Hepatocyte (in vitro differentiated cells): ENCODE measurements at places on chromosomes 16 and 17.
A peak's percentile ranks its signal among the peaks of the same experiment; 100 is the strongest.

- no peaks in the 10 kb centered on the region for H3K36me3 ChIP-seq
- H3K4me1 ChIP-seq: peaks cover 48% of the 10 kb centered on the region
- no peaks in the 10 kb centered on the region for H3K27me3 ChIP-seq
These were observed 3.8 kb upstream of the P4HB start for GRCh38 chr17:81863833-81864768.

DNA sequence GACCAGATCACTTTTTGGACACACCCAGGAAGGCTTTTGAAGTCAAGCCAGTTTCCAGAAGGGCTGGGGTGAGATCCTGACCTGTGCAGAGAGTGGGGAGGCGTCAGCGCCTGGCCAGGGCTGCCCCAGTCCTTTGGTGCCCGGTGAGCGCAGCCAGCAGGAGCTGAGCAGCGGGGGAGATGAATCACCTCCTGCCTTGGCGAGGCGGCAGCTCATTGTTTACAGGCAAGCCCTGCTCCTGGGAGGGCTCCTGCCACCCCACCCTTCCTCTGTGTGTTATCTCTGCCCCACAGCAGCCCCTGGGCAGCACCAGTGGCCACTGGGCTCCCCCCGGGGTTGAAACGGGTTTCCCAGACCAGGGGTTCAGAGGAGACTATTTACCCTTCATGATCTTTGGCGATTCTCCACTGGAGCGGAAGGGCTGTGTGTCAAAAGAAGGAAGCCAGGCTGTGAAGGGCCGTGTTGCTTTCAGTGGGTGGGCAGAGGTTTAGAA, 14.1 kb upstream of the ITGB4 start:
- peaks cover 6% of the 10 kb centered on the region for H3K36me3 ChIP-seq
- H3K27me3 ChIP-seq: no peaks in the 10 kb centered on the region
- no peaks in the 10 kb centered on the region for H3K4me1 ChIP-seq
- no peak for DNase-seq
- H3K27ac ChIP-seq: no peak overlapping the region
- no peak overlapping the region for H3K4me3 ChIP-seq

DNA sequence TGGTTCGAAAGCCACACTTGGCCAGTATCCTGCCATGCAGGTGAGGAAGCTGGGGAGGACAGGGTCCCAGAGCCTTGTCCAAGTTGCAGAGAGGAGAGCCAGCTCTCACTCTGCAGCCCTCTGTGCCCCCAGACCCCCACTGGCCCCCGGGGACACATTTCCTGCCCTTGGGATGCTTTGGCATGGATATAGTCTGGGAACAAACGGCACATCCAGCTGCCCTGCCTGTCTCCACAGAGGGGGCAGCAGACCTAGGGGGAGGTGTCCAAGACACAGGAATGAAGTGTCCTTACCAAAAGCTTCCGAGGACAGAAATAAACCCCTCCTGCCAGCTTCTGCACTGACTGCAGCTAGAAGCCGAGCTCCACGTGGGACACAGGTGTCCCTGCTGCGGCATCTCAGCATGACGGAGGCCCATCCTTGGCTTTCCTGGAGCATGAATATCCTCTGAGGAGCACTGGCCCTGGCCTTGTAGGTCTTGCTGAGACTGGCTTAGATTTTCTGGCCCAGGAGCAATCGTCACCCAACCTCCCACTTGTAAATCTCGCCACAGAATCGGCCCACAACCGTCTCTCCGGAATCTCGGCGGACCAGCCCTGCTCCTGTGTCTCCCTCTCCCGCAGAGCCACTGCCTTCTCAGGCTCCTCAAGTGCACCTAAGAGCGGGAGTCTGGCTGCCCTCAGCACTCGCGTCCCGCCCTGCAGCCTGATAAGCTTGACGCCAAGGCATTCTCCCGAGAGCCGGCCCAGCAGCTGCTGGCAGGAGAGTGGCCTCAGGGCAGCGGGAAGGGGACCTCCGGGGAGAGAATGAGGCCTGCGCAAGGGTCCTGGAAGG, 1.1 kb upstream of the CAPN15 start:
- no peaks in the 10 kb centered on the region for H3K27me3 ChIP-seq
- peak overlapping the region; percentile 63 for H3K4me3 ChIP-seq
- peak; percentile 80 for DNase-seq
- H3K36me3 ChIP-seq: no peaks in the 10 kb centered on the region
- H3K27ac ChIP-seq: peak overlapping the region; percentile 97
- H3K4me1 ChIP-seq: peaks cover 43% of the 10 kb centered on the region

- no peak for DNase-seq
- peaks cover 13% of the 10 kb centered on the region for H3K27me3 ChIP-seq
- peaks cover 12% of the 10 kb centered on the region for H3K4me1 ChIP-seq
- no peak overlapping the region for H3K4me3 ChIP-seq
- no peaks in the 10 kb centered on the region for H3K36me3 ChIP-seq
These were observed 910 bp upstream of the RAMP2 start for GRCh38 chr17:42759982-42760651.

- no peak overlapping the region for H3K4me3 ChIP-seq
- no peaks in the 10 kb centered on the region for H3K36me3 ChIP-seq
- no peak overlapping the region for H3K27ac ChIP-seq
- no peaks in the 10 kb centered on the region for H3K27me3 ChIP-seq
- peak; percentile 70 for DNase-seq
These were observed 5.8 kb upstream of the ZNF23 start for GRCh38 chr16:71467810-71468209.

DNA sequence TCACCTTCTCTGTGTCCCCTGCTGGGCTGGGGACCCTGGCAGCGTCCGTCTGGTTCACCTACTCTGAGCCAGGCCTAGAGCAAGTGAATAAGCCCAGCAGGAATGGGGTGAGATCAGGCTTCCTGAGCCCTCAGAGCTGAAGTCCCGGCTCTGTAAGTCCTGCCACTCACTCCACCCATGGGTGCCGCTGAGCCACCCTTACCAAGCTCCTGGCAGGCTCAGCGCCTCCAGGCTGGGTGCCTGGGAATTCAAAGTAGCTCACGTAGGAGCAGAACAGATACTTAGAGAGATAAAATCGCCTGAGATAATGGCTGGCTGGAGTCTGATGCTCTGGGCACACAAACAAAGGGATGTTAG, 9.8 kb upstream of the LASP1NB start:
- peaks cover 16% of the 10 kb centered on the region for H3K4me1 ChIP-seq
- H3K27ac ChIP-seq: no peak overlapping the region
- no peak overlapping the region for H3K4me3 ChIP-seq
- H3K27me3 ChIP-seq: no peaks in the 10 kb centered on the region
- H3K36me3 ChIP-seq: no peaks in the 10 kb centered on the region
- DNase-seq: no peak

- H3K27me3 ChIP-seq: no peaks in the 10 kb centered on the region
- H3K4me3 ChIP-seq: no peak overlapping the region
- no peak overlapping the region for H3K27ac ChIP-seq
These were observed 50.8 kb downstream of the SOCS1 start for GRCh38 chr16:11205065-11205699.

GRCh38 chr17:1967213-1967612, 57.9 kb downstream of the RTN4RL1 start:
- no peak overlapping the region for H3K4me3 ChIP-seq
- H3K4me1 ChIP-seq: peaks cover 9% of the 10 kb centered on the region
- no peaks in the 10 kb centered on the region for H3K27me3 ChIP-seq
- H3K27ac ChIP-seq: no peak overlapping the region
- H3K36me3 ChIP-seq: no peaks in the 10 kb centered on the region

- H3K4me3 ChIP-seq: no peak overlapping the region
- peak overlapping the region; percentile 76 for H3K27ac ChIP-seq
- H3K27me3 ChIP-seq: no peaks in the 10 kb centered on the region
- no peaks in the 10 kb centered on the region for H3K36me3 ChIP-seq
These were observed 110.0 kb downstream of the N4BP1 start for GRCh38 chr16:48499923-48500381.

- peaks cover 19% of the 10 kb centered on the region for H3K27me3 ChIP-seq
- DNase-seq: peak; percentile 74
- H3K36me3 ChIP-seq: no peaks in the 10 kb centered on the region
These were observed 57.3 kb downstream of the RAP1GAP2 start for GRCh38 chr17:2853283-2854142.

DNA sequence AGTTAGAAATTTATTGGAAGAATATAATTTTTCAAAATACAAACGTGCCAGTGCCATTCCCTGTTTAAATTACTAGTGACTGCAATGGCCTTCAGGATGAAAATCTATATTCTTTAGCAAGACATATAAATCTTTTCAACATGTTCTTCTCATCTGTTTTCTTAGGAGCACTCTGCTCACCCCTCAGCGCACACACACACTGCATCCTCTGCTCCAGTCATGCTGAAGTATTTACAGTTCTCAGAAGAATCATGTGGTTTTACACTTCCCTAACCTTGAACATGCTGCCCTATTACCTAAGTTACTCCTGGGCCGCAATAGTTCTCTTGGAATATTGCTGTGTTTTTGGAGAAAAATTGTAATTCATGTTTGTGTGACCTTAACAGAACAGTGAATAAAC, 820.6 kb downstream of the CDH8 start:
- H3K36me3 ChIP-seq: no peaks in the 10 kb centered on the region
- DNase-seq: no peak
- no peak overlapping the region for H3K27ac ChIP-seq
- no peak overlapping the region for H3K4me3 ChIP-seq
- no peaks in the 10 kb centered on the region for H3K27me3 ChIP-seq
- H3K4me1 ChIP-seq: no peaks in the 10 kb centered on the region

DNA sequence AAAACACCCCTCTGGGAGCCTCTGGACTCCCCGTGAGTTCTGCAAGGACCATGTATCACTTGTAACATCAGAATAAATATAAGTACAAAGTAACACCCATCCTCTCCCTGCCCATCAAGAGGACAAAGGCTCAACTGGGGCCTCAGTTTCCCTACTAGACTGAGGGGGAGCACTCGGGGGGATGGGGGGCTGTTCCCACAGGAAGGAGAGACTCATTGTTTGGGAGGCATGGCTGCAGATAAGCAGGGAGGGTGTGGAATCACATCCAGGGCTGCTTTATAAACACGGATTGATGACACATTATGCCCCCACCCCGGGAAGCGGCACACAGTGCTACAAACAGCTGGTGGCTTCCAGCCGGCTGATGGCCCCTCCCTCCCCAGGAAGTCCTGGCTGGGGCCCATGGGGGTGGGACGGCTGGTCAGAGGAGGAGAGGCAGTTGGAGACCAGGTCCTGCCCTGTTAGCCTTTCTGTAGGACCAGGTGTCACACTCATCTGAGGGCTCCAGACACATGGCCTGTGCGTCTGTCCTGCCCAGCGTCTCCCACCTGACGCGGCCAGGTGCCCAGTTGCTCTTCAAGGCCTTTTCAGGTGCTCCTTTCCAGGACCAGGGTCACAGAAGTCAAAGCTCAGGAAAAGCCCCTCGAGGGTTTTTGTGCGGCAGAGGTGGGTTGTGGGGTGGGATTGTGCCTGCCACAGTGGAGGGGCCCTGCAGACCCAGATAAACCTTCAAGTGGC, 1.3 kb upstream of the MPG start:
- H3K27ac ChIP-seq: peak overlapping the region; percentile 95
- no peaks in the 10 kb centered on the region for H3K27me3 ChIP-seq
- peak; percentile 77 for DNase-seq
- H3K36me3 ChIP-seq: no peaks in the 10 kb centered on the region
- H3K4me3 ChIP-seq: peak overlapping the region; percentile 75

DNA sequence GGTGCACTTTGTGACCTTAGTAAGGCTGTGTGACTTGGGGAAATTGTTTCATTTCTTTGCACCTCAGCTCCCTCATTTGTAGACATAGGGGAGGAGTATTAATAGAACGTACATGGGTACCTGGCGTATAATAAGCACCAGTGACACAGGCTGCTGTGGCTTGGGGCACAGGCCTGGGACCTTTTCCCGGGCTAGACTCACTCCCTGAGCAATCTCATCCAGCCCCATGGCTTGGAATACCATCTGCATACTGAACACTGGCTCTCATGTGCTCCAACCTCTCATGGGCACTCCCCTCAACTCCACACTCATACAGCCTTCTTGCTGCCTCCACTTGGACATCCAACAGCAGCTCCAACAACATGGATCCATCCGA, 41.0 kb upstream of the MRPS23 start:
- H3K4me3 ChIP-seq: no peak overlapping the region
- no peak overlapping the region for H3K27ac ChIP-seq
- H3K36me3 ChIP-seq: no peaks in the 10 kb centered on the region
- no peak for DNase-seq

- H3K27me3 ChIP-seq: no peaks in the 10 kb centered on the region
- peaks cover 36% of the 10 kb centered on the region for H3K4me1 ChIP-seq
- no peak for DNase-seq
These were observed 3.9 kb downstream of the PDK2 start for GRCh38 chr17:50099003-50099402.

DNA sequence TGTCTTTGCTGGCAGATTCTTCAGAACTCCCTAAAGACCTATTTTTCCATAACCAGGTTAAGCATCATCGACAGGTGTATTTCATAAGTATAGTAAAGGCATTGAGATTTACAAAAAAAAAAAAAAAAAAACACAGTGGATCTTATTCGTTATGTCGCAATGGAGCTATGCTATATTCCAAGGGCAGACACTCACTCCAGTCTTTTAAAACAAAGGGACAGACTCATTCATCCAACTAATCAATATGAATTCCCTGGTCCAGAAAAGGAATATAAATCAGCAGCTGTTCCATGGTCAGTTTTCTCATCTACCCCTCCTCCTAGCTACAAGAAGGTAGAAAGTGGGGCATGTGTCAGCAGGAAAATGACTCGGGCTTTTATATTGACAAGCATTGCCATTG, 97.7 kb upstream of the MON1B start:
- DNase-seq: no peak
- no peaks in the 10 kb centered on the region for H3K4me1 ChIP-seq
- H3K4me3 ChIP-seq: no peak overlapping the region
- H3K27me3 ChIP-seq: no peaks in the 10 kb centered on the region
- H3K36me3 ChIP-seq: no peaks in the 10 kb centered on the region
- H3K27ac ChIP-seq: no peak overlapping the region

- H3K4me3 ChIP-seq: no peak overlapping the region
- H3K27ac ChIP-seq: no peak overlapping the region
- H3K36me3 ChIP-seq: no peaks in the 10 kb centered on the region
- no peak for DNase-seq
These were observed 40.9 kb downstream of the RMI2 start for GRCh38 chr16:11386054-11386680.

GRCh38 chr16:17360693-17361122, 110.1 kb downstream of the XYLT1 start:
- no peak overlapping the region for H3K27ac ChIP-seq
- H3K27me3 ChIP-seq: no peaks in the 10 kb centered on the region
- DNase-seq: no peak
- H3K4me3 ChIP-seq: no peak overlapping the region
- H3K36me3 ChIP-seq: no peaks in the 10 kb centered on the region

GRCh38 chr17:74737299-74738050, 419 bp downstream of the RAB37 start:
- H3K4me1 ChIP-seq: peaks cover 13% of the 10 kb centered on the region
- H3K4me3 ChIP-seq: no peak overlapping the region
- H3K36me3 ChIP-seq: no peaks in the 10 kb centered on the region
- peak; percentile 76 for DNase-seq
- H3K27ac ChIP-seq: peak overlapping the region; percentile 92
- no peaks in the 10 kb centered on the region for H3K27me3 ChIP-seq

GRCh38 chr17:76251478-76252039, 11.3 kb upstream of the RNF157 start:
- H3K27me3 ChIP-seq: no peaks in the 10 kb centered on the region
- peaks cover 28% of the 10 kb centered on the region for H3K4me1 ChIP-seq
